ENCODE measurements at places on chromosomes 12 and 14.

DNA sequence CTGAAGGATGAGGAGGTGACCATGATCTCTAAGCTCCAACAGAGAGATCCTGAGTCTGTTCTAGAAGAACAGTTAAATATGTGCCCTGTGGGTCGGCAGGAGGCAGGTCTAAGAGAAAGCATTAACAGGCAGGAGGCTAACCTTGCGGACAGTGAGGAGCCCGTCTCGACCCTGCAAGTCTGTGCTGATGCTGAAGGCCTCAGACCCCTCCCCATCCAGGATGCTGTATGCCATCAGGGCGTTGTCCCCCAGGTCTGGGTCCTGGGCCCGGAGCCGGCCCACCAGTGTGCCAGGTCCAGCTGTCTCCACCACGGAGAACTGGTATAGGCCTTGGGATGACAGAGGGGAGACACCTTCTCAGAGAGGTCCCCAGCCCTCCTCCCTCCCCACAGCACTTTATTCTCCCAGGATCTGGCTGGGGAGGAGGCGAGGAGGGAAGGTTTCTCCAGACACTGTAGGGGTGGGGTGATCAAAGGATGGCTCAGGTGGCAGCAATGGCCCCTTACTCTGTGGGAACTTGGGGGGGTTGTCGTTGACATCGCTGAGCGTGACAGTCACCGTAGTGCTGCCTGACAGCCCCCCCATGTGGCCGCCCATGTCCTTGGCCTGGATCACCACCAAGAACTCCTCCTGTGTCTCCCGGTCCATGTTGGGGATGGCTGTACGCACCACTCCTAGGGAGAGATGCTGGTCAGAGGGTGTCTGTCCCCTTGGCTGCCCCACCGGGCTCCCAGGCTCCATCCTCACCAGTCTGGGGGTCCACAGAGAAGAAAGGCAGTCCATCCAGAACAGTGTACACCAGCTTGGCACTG lies 3.1 kb downstream of the CDH24 start:
- no peak for DNase-seq

GRCh38 chr12:1738446-1738845 lies 47.6 kb downstream of the ADIPOR2 start:
- DNase-seq, result no peak

DNA sequence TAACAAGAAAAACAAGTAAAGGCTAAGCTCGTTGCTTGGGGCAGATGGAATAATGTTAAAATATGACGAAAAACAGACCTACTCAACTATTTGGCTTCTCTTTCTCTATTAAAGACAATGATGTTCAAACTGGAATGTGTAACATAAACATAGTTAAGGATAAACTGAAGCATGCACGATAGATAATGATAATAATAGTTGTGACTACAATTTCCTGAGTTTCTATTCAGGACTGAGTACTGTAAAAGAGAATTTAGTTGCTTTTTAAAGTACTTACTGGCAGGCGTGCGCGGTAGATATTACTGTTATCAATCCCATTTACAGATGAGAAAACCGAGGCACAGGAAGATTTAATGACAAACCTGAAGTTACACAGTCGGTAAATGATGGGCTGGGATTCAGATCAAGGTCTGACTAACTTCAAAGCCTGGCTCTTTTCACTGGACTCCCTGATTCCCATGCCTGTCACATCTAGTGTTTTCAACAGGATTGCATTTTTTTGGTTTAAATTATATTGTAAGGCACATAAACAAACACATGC lies 103.0 kb downstream of the CRADD start:
- no peak for DNase-seq

DNA sequence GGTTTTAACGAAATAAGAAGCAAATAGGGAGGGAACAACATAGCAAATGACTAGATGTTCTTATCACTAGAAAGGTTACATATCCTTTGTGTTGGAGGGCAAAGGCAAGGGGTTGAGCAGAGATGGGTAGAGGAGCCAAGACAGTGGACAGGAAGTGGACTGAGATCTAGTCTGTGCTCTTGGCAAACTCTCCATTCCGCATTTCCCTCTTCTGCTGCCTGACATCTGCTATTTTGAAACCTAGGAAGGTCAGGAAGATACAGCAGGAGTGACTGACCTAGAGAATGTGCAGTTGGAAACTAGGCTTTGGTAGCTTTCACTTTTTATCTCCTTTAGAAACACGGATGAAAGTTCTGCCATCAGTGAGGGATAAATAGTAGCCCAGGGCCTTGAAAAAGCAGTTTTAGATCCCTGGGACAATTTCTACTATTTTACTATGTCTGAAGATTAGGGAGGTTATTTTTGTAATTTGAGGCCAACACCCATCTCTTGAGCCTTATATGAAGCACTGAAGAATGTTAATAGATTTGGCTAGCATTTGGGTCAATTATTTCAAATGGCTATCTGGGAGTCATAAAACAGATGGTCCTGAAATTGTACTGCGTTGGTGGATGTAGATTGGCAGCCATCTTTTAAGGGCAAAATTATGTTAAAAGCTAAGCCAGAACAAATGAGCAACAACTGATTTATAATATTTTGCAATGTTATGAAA lies 410.3 kb downstream of the PCNX1 start:
- DNase-seq, result no peak

DNA sequence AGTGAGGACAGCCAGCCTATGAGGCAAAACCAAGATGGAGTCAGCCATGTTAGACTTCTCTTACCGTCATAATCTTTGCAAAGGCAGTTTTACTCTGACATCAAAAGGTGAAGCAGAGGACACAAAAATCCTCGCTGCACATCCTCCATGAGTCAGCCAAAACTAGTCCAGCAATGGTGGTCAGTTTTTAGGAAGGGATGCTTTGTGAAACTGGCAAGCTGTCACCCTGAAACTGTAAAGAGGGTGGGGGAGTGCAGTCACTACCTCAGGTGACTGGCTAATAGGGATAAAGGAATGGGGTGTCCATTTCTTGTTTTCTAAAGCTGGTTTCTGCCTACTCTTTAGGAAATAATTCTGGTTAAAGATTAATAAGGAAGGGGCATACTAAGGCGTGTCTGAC lies 5.4 kb upstream of the CIPC start:
- DNase-seq, result no peak

- no peak for DNase-seq
Observed at GRCh38 chr12:81212996-81213696, 135.3 kb downstream of the ACSS3 start.

- DNase-seq, result no peak
Observed at GRCh38 chr12:110248096-110248447, 33.0 kb upstream of the ATP2A2 start.

DNA sequence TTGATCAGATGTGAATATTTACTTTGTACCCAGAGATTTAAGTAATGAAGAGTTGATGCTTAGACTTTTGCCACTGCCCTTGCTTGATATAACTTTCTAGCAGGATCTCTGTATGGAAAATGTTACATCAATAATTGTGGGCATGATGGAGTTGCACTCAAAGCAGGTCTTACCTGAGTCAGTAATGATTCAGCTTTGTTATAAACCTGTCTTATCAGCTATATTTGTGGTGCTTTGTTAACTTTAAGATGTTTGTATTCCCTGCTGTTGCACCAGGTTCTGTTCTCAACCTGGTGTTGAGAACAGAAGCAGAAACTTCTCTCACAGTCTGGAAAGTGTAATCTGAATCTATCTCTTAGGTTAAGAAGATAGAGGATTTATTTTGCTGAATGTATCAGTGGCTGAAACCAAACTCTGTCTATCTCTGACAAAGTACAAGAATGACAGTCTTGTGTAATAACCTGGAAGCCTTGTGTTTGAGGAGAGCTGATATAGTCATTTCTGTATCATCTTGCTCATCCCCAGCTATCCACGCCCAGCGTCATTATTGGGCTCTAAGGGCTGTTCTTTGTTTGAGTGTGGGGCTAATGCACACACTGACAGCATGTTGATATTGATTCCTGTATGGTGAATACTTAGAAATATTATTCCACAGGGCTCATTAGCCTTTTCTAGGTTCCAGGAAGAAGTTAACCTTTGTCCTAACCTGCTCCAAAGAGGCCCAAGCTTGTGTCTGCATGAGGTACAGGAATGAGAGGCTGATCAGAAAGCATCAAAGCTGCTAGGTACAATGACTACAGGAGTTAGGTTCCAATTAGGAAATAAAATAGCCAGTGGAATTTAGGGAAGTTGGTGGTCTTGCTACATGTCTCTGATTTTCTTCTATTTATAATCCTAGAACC lies 3.6 kb downstream of the AKAP6 start:
- DNase-seq, result no peak

DNA sequence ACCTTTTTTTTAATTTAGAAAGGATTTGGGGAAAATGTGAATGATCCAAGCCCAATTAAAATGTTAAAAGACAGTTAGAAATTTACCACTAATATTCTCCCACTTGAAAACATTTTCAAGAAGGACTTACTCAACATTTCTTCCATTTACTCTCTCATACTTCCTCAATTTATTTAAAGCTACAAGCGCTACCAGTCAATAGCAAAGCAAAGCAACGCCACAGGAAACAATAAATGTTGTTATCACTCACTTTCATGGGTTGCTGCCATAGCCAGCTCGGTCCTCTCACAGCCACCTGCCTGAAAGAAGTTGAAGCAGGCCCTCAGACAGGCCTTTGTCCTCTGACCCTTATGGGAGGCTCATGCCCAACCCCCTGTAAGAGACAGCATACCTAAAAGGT lies 6.0 kb upstream of the SOS2 start:
- no peak for DNase-seq

- no peak for DNase-seq
Observed at GRCh38 chr12:63935361-63935760, 90.9 kb downstream of the SRGAP1 start.

- DNase-seq, result no peak
Observed at GRCh38 chr12:75712223-75712622, 200.8 kb upstream of the KRR1 start.

DNA sequence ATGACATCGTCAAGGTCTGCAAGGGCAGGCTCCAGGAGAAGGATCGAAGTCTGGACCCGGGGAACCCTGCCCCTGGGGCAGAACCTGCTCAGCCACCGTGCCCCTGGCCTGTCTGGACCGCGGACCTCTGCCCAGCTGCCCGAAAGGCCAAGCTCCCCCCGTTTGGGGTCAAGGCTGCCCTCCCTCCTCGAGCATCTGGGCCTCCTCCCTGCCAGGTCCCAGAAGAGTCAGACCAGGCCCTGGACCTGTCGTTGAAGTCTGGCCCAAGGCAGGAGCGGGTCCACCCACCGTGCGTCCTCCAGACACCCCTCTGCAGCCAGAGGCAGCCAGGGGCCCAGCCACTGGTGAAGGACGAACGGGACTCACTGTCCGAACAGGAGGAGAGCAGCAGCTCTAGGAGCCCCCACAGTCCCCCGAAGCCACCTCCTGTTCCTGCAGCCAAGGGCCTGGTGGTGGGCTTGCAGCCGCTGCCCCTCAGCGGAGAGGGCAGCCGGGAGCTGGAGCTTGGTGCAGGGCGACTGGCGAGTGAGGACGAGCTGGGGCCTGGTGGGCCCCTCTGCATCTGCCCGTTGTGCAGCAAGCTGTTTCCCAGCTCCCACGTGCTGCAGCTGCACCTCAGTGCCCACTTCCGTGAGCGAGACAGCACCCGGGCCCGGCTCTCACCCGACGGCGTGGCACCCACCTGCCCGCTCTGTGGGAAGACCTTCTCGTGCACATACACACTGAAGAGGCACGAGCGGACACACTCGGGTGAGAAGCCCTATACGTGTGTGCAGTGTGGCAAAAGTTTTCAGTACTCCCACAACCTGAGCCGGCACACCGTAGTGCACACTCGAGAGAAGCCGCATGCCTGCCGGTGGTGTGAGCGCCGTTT lies 856 bp downstream of the ZBTB42 start:
- no peak for DNase-seq

GRCh38 chr12:54217774-54218241 lies 29.0 kb upstream of the SMUG1 start:
- no peak for DNase-seq

GRCh38 chr14:37329189-37330001 lies 131.7 kb downstream of the MIPOL1 start:
- no peak for DNase-seq

DNA sequence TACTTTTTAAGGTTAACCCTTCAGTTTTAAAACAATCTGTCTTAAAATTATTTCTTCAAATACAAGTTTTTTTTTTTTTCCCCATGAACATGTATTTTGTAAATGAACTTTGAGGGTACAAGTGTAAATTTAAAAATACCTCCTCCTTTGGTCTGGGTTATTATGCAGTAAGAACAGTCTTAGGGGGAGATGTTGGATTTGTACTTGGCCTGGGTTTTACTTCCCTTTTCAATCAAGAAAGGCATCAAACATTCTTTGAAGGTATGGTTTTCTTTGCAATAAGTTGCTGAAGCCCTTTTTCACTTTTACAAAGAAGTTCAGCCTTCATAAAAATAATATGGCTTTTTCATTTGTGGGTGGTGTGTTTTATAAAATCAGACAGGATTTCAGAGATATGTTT lies 20.5 kb downstream of the WBP11 start:
- no peak for DNase-seq

DNA sequence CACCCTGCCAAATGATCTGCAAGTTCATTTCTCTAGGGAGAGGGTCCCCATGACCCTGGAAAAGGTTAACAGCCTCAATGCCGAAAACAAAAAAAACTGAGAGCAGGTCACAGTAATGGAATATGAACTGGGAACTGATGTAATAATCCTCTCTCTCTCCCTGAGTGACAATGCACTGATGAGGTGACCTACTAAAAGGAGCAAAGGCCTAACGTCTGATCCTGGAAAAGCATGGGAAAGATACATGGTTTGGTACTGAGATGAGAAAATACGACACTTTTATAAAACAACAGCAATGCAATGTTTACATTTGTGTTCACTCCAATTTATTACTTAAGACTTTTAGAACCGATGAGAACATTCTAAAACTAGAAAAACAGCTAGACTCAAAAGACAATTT lies 27.7 kb downstream of the SETD3 start:
- no peak for DNase-seq

DNA sequence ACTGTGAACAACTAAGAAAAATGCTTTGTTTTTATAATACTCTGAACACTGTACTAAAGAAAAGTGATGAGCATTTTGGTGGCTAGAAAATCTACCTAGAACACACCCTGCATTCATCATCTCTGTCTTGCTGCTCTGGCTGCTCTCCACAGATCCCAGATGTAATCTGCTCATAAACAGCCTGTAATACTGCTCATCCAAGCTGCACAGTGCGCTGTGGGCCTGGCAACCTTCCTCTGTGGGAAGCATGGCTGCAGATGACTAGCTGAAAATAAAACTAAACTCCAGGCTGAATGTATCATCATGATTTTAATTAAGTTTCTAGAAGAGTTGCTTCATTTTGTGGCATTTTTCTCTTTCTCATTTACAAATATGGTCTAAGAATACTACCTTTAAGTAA lies 200.7 kb downstream of the SLC2A13 start:
- DNase-seq, result no peak

DNA sequence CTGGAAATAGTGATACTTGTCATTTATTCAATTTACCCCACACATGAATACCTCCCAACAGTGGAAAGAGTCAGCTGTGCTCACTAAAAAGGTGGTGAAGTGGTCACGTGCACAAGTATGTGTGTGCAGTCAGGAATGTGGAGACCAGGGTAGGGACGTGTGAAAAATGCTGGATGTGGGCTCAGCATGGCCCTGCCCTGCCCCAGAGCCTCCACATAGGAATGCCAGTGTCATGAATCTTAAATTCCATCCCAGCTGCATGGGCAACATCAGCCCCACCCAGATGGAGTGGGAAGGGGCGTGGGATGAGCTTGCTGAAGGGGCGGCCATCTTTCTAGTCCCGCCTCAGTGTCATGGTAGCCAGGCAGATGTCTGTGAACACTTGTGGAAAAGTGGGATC lies 87.7 kb downstream of the C12orf75 start:
- no peak for DNase-seq

GRCh38 chr14:46290706-46291105 lies 360.9 kb downstream of the RPL10L start:
- no peak for DNase-seq
